ENCODE measurements at places on chromosomes 2 and 18.

- no peak for DNase-seq
These were observed 24.6 kb downstream of the PRKRA start for GRCh38 chr2:178426388-178426787.

DNA sequence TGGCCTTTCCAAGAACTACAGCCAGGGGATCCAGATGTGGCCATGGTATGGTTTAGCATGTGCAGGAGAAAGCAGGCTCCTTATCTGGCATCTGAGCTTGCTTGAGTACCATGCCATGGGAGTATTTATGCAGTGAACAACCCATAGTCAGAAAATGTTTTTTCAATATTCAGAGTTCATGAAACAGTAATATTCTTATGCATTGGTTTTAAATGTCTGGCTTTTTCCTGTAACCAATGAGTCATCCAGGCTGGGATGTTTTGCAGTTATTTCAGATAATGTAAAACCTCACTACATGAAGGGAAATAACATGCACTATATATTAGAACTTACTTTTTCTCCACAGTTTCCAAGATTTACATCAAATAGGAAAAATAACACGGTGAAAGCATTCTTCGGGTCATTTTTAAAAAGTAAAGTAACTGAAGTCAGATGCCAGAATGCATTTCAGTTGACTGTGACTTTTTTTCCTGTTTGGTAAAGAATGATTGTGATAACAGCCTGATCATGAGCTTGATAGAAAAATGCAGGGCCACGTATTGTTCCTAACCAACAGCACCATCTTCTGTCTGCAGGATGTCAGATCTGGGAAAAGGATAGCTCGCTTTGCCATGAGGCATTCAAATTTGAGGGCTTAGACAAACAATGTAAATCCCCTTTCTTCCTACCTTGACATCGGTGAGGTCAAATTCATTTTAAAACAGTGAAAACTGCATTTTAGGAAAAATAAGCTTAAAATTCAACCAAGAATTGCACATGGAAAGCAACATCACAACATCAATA lies 152.8 kb downstream of the DSC3 start:
- no peak for DNase-seq

- DNase-seq: no peak
These were observed 174.1 kb upstream of the ALPP start for GRCh38 chr2:232204457-232204931.

- DNase-seq: no peak
These were observed 55.9 kb upstream of the NT5C1B start for GRCh38 chr2:18645315-18645714.

GRCh38 chr2:35468245-35468644 lies 887.3 kb upstream of the CRIM1 start:
- no peak for DNase-seq

- no peak for DNase-seq
These were observed 60.4 kb upstream of the ZNF397 start for GRCh38 chr18:35180455-35180854.
